ENCODE measurements at places on chromosomes 16 and 17.

GRCh38 chr17:48552466-48553189 is 7.7 kb upstream of the HOXB2 start:
- no peak for DNase-seq

- DNase-seq = peak; percentile 14
Measured at GRCh38 chr17:45702666-45703266, 81.4 kb upstream of the CRHR1 start.

DNA sequence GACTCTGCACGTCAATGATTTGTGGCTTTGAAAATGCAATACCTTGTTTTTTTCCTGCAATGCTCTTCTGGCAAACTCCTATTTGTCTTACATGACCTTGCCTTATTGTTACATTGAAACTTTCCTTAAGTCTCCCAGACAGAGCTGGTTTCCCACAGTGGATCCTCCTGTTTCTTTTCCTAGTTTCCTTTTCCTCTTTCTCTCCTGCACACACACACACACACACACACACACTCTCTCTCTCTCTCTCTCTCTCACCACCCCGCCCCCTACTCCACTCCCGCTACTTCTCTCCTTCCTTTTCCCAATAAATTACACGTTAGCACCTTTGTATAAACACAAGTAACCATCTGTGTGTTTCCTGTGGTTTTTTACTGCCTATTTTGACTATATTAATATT is 2.3 kb downstream of the ORC6 start:
- peak; percentile 61 for DNase-seq

DNA sequence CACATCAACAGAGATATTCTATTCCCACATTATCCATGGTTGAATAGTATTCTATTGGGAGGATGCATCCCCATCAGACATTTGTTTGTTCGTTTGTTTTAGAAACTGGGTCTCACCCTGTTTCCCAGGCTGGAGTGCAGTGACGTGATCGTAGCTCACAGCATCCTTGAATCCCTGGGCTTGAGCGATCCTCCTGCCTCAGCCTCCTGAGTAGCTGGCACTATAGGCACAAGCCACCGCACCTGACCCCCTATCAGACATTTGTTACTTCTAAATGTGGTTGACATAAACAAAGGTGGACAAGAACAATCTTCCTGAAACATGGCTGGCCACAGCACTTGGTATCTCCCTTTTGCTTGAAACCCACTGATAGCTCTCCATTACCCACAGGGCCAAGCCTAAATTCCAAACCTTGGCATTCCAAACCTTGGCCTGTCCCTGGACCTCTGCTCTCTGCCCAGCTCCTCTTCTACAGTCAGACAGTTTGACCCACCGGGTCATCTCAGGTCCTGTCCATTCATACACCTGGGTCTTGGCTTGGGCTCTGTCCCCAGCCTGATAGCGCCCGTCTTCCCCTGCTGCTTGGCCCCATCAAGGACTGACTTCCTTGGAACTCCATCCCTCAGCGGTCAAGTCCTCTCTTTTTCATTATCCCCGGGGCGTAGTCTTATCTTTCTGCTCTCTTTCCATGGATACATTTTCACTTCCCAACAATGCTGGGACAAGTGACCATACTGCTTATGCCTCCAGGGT is 1.5 kb upstream of the PRR29 start:
- no peak for DNase-seq

DNA sequence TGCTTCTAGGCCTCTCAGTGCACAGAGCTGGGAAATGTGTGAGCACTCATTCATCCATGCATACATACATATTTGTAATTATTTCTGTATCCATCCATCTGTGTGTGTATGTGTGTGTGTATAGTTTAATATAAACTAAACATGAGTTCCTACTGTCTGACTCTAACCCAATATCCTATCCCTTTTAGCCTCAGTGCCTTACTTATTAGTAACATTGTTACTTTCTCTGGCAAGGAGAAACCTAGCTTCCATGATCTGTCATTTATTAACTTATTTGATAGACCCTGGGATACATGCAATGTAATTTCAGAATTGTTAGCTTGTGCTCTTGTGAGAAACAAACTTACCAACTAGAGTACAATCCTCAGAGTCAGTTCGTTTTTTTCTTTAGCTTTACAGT is 59.0 kb upstream of the WSCD1 start:
- no peak for DNase-seq

- DNase-seq = no peak
Measured at GRCh38 chr17:30922235-30923030, 688 bp downstream of the ADAP2 start.

GRCh38 chr16:67191411-67191994 is 452 bp upstream of the E2F4 start:
- no peak for DNase-seq

GRCh38 chr16:89038221-89038721 is 55.4 kb upstream of the ACSF3 start:
- no peak for DNase-seq

GRCh38 chr16:309476-309875 is 26.5 kb downstream of the PDIA2 start:
- DNase-seq = no peak

DNA sequence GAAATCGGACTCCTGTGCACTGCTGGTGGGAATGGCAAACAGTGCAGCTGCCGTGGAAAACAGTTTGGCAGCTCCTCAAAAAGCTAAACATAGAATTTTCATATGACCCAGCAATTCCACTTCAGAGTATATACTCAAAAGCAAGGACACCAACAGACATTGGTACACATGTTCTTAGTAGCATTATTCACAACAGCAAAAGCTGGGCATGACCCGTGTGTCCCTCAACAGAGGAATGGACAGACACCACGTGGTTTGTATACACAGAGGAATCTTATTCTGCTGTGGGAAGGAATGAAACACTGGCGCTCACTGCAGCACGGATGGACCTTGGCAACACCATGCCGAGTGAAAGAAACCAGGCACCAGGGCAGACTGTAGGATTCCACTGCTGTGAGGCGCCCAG is 16.0 kb downstream of the NPTX1 start:
- DNase-seq = no peak

DNA sequence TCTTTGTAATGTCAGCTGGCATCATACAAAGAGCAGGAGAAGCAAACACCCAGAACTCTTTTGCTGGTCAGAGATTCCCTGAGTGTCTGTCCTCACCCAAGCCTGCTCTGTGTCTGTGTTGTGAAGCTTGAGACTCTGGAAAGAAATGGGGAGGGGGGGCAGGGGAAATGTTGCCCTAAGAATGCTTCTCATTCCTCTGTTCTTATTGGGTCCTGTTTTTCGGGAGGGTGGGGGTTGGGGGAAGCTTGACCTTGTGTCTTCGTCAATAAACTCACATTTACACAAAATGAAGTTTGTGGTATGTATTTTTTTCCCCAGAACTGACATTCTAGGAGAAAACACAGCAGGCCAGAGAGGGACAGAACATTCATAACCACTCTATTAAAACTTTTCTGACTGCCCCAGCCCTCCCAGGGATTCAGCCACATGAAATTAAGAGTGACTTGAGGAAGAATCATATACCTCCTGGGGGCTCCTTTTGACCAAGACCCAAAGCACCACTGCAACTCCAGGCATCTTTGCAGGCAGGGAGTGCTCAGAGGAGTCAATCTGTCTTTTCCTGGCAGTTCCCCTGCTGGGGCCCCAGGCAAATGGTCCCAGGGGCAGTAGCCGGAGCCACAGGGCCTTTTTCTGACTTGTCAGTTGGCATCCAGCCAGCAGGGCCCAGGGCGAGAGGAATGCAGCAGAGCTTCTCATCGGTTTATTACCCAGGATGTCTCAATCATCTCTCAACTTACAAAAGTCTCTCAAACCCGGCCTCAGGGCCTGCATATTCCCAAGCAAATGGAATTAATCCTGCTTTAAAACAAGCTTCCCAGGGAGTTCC is 5.1 kb upstream of the RASL10B start:
- no peak for DNase-seq

GRCh38 chr17:40345994-40346764 is 18.4 kb downstream of the GJD3 start:
- no peak for DNase-seq

GRCh38 chr17:27407916-27408864 is 48.1 kb upstream of the KSR1 start:
- no peak for DNase-seq

- DNase-seq = no peak
Measured at GRCh38 chr17:9006175-9006767, 15.0 kb upstream of the NTN1 start.

- no peak for DNase-seq
Measured at GRCh38 chr17:82495844-82496528, 23.5 kb upstream of the FOXK2 start.

DNA sequence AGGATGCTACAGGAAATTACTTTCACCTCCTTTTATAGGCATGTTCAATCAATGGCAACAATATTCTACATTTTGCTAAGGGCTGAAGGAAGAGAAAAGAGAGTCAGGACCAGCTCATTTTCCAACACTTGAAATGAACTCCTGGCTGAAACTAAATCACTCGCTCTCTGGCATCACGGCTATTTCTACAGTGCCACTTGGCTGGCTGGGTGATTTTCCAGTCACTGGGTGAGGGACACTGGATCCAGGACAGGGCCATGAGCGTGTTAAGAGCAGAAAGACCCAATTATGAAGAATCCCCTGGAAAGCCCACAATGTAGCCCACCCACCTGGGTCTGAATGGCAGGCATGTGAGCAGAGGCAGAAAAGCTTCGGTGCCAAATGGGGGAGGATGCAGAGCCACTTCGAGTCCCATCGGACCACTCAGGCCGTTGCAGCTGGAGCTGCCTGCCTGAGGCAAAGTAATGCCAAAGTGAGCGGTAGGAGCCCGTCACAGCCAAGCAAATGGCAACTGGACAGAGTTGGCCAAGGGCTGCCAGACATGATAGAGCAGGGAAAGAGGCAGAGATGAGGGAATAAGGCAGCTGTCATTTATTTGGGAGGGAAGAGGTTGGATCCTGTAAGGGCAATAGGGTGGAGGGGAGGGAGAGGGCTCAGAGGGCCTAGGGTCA is 246.2 kb downstream of the STX8 start:
- no peak for DNase-seq

- DNase-seq = peak; percentile 66
Measured at GRCh38 chr16:72848759-72849664, 198.9 kb downstream of the ZFHX3 start.

- peak; percentile 87 for DNase-seq
Measured at GRCh38 chr16:4183237-4184037, 58.4 kb downstream of the SRL start.

GRCh38 chr17:14351493-14351892 is 50.6 kb downstream of the HS3ST3B1 start:
- DNase-seq = peak; percentile 14

DNA sequence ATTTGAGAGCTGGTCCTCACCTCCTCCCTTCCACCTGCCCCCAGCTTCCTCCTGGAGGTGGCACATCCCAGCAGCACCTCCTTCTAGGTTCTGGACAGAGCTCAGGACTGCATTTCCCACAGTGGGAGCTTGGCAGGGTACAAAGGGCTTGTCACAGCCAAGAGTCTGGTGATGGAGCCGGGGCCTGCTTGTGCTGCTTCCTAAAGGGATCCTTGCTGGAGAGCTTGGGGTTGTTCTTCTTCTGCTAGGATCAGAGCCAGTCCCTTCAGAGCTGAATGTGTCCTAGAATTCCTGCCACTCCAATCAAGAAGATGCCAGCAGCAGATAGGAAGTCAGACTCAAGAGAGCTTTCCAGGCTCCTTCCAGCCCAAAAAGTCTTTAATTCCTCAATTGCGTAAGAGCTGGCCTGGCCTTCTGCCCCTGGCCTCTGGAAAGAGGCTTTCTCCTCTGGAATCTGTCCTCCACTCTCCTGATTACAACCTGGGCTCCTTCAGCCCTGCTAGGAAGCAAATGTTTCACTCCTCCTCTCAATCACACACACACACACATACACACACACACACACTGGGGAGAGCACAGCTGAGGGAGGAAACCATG is 4.4 kb downstream of the CD300E start:
- DNase-seq = no peak

- DNase-seq = no peak
Measured at GRCh38 chr17:8133399-8133798, 9.5 kb upstream of the HES7 start.

- DNase-seq = no peak
Measured at GRCh38 chr17:64991726-64992125, 64.8 kb downstream of the GNA13 start.

GRCh38 chr16:50881331-50881830 is 139.5 kb downstream of the CYLD start:
- DNase-seq = no peak

GRCh38 chr17:17970699-17971430 is 1.3 kb downstream of the TOM1L2 start:
- no peak for DNase-seq

DNA sequence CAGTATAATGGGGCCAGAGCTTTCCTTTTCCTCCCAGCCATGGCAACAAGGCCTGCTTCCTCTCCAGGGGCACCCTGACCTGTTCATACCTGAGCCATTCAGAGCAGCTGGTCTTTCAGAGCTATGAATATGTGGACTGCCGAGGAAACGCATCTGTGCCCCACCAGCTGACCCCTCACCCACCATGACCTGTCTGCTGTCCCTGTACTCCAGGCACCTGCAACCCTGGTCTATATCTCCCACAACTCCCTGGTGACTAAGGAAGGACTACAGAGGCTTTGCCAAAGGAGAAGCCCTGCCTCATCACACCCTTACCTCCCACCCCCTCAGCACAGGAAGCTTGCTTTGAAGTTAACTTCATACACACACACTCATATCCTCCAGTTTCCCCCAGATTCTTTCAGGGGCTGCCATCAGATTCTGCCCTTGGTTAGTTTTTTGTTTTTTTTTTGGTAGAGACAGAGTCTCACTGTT is 6.0 kb downstream of the TMEM106A start:
- no peak for DNase-seq

- DNase-seq = no peak
Measured at GRCh38 chr16:83206426-83206825, 579.7 kb downstream of the CDH13 start.

- no peak for DNase-seq
Measured at GRCh38 chr16:87725596-87726235, 40.1 kb downstream of the KLHDC4 start.

GRCh38 chr16:31198207-31198882 is 4.2 kb downstream of the PYCARD start:
- DNase-seq = peak; percentile 43

DNA sequence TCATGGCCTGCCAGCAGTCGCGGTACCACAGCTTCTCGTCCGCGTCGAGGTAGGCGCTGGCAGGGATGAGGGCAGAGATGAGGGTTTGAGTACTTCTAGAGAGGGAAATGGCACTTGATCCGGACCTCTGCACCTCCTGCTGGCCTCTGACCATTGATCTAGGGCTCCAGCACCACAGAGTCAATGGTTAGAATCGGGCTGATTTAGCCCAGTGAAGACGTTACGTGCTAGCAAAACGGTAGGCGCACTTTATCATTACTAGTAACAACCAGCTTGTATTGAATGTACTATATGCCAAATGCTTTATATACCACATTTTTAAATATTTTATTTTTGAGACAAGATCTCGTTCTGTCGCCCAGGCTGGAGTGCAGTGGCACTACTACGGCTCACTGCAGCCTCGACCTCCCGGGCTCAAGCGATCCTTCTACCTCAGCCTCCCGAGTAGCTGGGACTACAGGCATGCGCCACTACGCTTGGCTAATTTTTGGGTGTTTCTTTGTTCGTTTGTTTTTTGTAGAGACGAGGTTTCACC is 526 bp downstream of the TSNAXIP1 start:
- no peak for DNase-seq
